ENCODE measurements at places on chromosomes 3 and 15.

DNA sequence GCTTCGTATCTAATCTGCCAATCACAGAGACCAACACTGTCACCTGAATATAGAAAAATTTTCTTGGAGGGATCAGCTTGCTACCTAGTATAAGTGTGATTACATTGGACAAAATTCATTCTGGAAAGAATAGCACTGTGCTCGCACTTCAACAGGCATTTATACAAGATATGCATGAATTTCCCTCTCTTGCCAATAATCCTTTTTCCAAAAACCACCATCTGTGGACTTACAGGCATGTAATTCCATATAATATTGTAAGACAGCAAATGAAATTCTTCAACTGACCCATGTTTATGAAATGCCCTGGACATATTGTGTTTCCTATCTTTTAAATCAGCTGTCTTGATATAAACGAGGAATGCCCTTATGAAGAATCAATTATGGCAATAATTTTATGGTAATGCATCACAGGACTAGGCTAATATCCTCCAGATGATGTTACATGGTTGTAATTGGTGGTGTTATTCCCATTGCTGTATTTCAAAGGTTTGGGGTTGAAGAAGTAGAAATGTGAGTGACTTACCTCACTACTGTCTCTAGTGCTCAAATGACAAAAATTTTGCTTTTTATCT lies 861.4 kb upstream of the NECTIN3 start:
- no peak for DNase-seq

DNA sequence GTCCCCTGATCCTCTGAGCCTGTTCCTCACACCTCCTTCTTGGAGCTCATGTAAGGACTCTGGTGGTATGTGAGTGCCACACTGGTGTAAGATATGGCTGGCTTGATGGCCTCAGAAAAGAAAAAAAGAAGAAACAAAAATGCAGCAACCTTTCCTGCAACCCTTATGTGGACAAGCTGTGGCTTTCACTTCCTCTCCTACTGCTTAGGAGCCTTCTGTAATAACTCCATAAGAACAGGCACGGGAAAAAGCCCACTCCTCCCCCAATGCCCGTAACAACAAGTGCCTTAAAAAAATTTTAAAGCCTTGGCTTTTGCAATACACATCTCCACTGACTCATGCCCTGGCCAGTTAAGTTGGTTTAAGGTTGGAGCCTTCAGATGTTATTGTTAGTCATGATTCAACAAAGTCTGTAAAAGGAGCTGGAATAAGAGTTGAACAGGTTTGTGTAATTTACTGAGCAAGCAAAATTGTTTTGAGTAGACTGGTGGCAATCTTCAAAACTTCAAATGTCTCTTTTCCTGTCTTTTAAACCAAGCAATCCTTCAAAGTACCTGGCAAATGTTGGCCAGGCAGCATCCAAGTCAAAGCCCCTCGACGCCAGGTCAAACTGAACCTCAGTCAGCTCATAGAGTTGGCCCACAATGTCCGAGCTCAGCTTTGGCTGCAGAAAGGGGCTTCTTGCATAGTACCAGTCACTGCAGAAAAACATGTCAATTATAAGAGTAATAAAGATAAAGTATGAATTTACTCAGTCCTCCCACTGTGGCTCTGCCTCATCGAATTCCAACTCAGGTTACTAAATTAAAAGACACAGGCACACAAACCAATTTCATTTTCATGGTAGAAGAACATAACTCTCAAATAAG lies 22.9 kb downstream of the FYCO1 start:
- DNase-seq = no peak

GRCh38 chr3:195240939-195241338 lies 30.0 kb downstream of the XXYLT1 start:
- DNase-seq = no peak

- no peak for DNase-seq
Measured at GRCh38 chr3:98013411-98014267, 21.5 kb downstream of the GABRR3 start.

GRCh38 chr15:79505956-79506355 lies 73.8 kb downstream of the MINAR1 start:
- DNase-seq = no peak

DNA sequence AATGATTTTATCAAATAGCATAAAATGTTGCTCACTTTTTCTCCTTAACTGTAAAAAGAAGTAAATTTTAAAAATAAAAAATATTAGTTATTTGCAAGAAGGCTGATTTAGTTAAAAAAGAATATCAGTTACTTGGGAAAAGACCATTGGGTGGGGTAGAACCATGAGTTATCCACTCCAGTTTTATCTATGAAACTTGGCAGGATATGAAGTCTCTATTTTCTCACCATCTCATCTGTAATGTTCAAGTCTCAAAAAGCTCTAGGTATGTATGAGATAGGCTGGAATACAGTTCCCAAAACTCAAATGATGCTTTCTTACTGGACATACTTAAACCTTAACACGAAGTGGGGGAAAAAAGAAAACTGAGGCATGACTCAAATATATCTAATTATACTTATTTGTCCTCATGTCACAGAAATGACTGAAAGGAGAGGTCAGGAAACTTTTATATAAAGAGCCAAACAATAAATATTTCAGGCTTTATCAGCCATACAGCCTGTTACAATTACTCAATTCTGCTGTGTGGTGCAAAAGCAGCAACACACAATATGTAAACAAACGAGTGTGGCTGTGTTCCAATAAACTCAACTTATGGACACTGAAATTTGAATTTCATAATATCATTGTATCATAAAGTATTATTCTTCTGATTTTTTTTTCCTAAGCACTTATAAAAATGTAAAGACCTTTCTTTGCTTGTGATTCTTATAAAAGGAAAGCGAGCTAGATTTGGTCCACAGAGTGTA lies 131.8 kb downstream of the TBL1XR1 start:
- DNase-seq = no peak

DNA sequence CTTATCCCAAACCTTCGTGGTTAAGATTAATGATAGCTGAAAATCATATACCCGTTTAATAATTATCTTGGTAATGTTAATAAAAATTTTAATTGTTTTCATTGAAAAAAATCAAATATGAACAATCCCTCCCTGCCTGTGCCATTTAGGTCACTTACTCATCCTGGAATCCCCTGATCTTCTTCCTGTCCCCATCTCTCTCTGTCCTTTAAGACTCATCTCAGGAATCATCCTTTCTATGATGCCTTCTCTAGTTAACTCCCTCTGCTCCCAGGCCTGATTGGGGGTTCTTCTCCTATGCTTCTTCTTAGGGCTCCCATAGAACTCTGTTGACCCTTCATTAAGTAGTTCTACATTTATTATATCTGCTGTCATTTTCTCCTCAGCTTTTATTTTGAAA lies 91.6 kb downstream of the MBNL1 start:
- no peak for DNase-seq
